Ascending aorta (tissue), 2 donors: ENCODE measurements at places on chromosomes 2 and 18. TPM values are rescaled to one million over a fixed set of nuclear protein-coding genes. Genes with fewer than 3 reads are reported as not detected.

The RAD51AP2 gene
- not detected for total RNA-seq

DNA sequence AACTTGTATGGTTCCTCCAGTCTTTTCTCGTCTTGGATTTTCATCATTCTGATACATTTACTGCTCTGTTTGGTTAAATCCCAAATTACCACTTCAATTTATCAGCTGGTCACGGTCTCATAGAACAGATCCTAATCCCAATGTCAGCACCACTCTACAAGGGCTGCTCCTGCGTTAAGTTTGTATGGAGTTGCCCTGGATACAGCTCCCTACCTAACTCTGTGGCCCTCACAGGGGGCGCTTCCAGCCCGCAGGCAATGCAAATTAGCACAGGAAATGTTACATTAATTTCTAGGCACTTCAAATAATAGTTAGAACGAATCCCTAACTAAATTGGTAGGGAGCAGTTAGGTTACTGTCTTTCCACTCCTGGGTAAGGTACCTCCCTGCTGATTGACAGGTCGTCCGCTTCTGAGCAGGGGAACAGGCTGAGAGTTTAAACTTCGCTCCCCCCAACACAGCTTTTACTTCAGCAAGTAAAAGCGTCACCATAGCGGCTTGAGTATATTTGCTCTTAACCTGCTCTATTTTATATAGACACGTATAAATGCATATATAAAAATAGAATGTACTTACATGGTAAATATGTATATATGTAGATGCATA, 238.5 kb upstream of the FANCL start:
- DNase-seq: no peak

GRCh38 chr18:50559752-50560680, at the start of gene MAPK4:
Gene MAPK4 (plus strand): TSS chr18:50560087. CDS start chr18:50663959, 103,872 bp downstream.
- peak; percentile 70 for DNase-seq

DNA sequence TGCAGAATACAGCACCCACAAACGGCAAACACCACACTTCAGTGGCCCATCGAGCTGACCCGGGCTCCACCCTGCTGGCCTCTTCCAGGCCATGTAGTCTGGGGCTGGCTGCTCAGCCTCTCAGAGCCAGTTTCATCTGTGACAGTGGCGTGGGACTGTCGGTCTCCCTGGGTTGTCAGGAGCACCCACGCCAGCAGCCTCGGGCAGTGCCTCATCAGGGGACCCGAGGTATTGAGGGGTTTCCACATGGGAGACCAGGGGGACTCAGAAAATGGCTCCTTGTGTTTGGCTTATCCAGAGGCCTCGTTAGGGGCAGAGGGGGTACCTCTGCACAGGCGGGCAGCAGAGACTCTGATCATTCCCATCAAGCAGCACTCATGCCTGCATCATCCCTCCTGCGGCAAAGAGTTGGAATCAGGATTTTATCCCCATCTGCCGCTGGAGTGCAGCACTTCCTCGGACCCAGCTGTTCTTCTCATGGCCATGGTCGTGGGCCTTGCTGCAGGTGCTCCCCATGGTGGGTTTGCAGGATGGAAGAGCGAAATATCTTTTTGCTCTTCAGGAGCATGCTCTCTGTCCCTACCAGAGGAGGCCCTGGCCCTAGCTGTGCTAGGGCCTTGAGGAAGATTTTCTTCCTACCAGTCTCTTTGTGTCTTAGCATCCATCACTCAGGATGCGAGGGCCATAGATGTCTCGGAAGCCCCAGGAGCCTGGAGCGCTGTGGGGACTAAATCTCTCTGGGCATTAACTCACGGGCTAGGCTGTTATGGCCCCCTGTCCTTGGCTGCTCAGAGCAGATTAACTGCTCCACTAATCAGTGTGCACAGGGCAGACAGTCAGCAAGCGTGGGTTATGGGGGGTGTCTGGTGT, 100.8 kb downstream of the CLIP4 start:
- DNase-seq: no peak
